Foreskin keratinocyte (primary cell): ENCODE measurements at places on chromosomes 13 and 19.

- no peak for DNase-seq
These were observed 2.9 kb downstream of the DNAJC15 start for GRCh38 chr13:43026262-43026661.

DNA sequence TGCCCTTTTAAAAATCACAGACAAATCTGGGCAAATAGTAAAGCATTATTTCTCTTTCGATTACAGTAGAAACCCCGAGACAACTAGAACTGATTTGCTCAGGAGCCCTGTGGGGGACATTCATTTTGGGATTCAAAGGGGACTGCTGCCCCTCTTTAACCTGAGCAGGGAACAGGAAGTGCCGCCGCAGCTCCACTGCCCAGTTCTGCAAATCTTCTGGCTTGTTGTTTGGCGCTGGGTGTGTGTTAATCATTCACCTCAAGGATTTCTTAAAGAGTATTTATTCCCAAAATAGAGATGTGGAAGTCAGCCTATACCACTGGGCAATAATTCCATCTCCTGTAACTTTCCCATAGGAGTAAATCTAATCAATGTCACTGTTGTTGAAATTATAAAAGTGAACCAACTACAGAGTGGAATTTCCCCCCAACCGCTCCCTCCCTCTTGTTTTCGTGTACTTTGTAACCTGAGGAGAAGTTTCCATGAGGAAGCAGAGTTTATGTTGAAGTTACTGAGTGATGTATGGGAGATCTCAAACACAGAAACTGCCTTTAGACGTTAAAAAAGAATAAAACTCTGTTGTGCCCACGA lies 515.8 kb downstream of the KLF12 start:
- no peak for DNase-seq

DNA sequence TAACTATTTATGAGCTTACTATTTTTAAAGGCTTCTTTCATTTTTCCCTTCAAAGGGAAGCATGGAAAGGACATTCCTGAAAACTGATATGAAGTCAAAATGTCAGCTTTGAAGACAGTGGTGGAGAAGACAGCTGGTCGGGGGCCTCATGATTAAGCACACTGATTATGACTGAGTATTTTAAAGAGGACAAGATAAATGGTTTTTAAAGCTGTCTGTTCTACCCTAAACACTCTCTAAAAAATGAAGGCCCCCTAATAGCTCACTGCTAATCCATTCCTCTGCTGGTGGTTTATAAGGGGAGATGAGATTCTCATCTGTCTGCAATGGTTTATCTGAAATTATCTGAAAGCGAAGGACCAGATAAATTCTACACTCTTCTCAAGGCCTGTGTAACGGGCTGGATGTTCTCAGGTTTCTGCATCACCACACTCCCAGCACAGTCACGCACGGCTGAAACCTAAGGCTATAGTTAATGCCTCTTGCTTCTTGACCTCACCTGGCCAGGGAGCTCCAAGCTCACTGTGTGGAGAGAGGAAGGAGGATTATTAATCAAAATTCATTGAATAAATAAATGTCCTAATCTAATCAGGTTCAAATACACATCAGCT lies 86.9 kb upstream of the DOCK9 start:
- DNase-seq = no peak

- peak; percentile 11 for DNase-seq
These were observed 121.6 kb downstream of the COG6 start for GRCh38 chr13:39777021-39777420.

DNA sequence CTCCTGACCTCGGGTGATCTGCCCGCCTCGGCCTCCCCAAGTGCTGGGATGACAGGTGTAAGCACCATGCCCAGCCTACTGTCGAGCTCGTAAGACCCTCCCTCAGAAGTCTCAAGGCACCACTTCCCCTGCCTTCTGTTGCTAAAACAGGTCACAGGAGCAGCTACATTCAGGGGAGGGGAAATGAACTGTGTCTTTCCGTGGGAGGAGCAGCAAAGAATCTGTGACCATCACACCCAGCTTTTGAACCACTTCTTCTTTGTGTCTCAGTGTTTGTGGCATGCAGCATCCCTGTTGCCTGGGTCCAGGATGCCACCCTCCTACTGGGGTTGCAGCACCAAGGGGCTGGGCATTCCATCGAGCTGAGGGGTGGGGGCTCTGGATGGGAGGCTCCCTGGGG lies 7.7 kb upstream of the CSNK1G2 start:
- no peak for DNase-seq

DNA sequence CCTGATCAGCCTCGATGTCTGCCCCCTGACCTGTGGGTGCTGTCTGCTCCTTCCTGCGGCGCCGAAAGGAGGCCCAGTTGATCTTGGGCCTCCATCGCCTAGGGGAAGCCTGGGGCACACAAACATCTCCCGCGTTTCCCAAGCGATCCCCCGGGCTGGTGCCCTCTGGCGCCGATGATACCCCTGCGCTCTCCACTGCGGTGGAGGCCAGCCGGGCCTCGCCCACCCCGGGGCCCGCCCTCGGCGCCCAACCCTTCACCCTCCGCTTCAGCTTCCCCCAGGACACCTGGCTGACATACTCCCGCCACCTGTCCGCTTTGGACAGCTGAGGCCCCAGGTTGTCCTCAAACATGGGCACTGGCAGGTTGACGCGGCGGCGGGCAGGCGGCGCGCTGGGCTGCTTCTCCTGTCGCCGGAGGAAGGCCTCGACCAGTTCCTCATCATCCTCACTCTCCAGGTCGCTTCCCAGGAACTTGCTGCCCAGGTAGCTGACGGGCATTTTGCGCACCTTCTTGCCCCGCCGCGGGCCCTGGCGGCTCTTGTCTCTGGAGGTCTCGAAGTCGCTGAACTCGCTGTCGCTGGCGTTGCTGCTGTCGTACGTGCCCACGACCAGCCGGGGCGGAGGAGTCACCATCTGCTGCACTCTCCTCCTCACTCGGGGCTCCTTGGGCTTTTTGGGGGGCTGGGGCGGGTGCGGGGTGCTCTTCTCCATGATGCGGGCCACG lies 1.3 kb downstream of the CCDC8 start:
- DNase-seq = no peak

GRCh38 chr13:45696610-45697226 lies 5.4 kb upstream of the CBY2 start:
- DNase-seq = no peak

DNA sequence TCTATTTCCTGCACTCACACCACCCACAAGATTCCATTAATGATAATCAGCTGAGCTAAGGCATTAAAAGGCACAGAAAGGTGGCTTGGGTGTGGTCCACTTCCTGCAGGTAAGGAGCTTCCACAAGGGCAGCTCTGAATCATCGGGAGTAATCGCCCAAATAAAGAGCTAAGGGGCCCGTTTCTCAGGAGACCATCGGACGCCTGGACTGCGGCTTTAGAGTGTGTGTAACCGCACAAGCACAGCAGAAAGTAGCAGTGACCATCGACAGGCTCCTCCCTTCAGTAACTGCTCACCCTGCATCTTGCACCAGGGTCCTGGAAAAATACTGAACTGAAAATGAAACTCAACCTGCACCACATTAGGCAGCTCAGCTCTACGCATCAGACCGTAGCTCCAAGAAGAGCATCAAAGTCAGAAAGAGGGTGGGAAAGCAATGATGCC lies 6.0 kb downstream of the STK24 start:
- peak; percentile 85 for DNase-seq

GRCh38 chr13:113924184-113924901 lies 49.5 kb downstream of the C13orf46 start:
- no peak for DNase-seq

DNA sequence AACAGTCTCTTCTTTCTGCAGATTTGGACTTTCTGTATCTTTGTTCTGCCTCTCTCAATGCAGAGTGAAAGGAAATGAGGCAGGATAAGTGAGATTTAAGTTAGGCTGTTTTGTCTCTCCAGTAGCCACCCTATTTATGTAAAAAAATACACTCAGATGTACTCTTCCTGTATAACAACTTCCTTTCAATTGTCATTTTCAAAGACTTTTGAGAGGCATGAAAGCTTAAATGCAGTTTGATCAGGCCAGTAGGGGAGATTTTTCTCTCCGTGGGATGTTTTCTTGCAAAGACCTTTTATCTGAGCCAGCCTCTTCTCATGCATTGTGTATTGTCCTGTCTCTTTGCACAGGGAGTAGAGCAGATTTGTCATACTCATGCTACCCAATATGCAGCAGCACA lies 166.8 kb downstream of the SLITRK5 start:
- DNase-seq = no peak

- no peak for DNase-seq
These were observed 5.3 kb downstream of the PTBP1 start for GRCh38 chr19:802498-803098.

GRCh38 chr19:56834564-56835375 lies 5.8 kb downstream of the PEG3 start:
- no peak for DNase-seq

DNA sequence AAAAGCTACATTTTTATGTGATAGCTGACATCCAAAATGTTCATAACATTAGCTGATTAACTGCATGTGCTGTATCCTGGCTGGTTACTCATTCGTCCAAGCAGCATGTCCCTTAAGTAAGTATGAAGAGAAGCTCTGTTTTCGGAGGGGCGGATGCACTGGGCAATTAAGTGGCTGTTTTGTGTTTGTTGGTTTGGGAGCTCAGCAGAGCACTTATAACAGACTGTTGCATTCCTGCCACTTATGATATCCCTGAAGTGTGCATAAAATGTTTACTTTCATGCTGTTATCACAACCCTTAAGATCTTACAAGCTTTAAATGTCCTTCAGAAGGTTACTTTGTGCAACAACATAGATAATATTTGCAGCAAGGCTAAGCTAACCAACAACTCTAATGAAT lies 264.1 kb downstream of the NALCN start:
- no peak for DNase-seq

DNA sequence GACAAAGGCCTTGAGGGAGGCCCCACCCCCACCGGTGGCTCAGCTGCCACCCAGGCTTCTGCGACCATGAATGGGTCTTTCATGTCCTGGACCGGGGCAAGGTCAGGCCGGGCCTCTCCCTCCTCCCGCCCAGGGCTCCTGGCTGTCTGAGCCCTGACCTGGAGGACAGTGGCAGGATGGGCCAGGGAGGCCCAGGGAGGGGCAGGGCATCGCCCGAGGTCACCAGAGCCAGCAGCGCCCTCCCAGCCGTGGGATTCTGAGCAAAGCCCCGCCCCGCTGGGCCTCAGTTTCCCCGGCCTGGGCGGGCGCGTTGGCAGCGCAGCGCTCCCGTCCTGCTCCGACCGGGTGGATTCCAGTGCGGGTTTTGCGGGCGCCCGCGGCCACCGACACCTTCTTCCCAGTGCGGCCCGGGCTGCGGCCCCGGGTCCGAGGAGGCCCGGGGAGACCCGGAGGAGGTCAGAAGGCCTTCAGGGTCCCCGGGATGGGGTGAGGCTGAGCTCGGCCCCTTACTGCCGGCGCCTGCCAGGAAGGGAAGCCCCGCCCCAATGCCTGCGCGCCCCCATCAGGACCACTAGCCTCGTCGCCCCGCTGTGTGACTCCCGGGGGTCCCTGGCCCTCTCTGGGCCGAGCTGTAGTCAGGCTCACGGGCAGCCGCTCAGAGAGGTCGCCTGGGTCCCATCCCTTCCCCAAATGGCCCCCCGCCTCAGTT lies 24.6 kb upstream of the SEMA6B start:
- peak; percentile 36 for DNase-seq

DNA sequence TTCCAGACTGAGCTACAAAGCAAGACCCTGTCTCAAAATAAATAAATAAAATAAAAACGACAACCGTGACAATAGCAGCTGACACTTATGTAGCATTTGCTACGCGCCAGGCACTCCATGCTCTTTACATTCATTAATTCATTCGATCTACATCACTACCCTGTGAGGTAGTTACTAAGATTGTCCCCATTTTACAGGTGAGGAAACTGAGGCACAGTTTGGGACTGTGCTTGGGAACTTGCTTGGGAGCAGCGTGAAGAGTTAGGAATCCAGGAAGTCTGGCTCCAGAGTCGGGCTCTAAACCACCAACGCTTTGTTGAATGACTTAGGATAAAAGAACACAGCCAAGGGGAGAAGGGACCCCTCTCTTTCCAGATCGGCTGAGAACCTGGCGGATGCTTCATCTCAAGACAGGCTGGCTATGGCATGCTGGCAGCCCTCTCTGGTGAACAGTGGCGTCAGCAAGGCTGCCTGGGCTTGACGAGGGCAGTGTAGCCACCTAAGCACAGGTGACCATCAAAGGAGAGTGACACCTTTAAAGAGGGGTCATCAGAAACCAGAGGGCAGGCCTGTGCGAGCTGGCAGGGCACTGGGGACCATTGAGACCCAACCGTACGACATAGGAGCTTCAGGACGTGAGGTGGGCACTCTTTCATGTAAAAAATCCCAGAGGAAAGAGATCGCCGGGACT lies 591 bp downstream of the DOHH start:
- no peak for DNase-seq

- no peak for DNase-seq
These were observed 123.0 kb downstream of the KDM4B start for GRCh38 chr19:5091684-5092480.

GRCh38 chr19:50554212-50554611 lies 14.0 kb downstream of the LRRC4B start:
- DNase-seq = no peak

GRCh38 chr13:49457221-49457620 lies 13.1 kb downstream of the SETDB2 start:
- no peak for DNase-seq

DNA sequence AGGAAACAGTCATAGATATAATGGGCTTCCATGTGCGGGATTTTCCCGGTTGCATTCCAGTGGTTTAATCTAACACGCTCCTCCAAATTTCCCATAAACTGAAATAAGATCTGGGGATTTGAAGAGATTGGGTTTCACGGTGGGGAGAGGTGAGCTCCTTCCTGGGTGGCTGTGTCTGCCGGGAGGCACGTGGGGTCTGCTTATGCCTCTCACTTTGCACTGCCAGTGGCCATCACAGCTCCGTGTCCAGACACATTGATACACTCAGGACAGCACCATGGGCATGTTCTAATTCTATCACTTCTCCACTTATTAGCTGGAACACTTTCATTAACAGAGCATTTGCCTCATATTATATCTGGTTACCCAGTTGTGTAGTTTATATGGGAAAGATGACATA lies 73.4 kb downstream of the SOX1 start:
- DNase-seq = no peak

GRCh38 chr19:23823952-23824389 lies 65.3 kb upstream of the ZNF681 start:
- DNase-seq = no peak

DNA sequence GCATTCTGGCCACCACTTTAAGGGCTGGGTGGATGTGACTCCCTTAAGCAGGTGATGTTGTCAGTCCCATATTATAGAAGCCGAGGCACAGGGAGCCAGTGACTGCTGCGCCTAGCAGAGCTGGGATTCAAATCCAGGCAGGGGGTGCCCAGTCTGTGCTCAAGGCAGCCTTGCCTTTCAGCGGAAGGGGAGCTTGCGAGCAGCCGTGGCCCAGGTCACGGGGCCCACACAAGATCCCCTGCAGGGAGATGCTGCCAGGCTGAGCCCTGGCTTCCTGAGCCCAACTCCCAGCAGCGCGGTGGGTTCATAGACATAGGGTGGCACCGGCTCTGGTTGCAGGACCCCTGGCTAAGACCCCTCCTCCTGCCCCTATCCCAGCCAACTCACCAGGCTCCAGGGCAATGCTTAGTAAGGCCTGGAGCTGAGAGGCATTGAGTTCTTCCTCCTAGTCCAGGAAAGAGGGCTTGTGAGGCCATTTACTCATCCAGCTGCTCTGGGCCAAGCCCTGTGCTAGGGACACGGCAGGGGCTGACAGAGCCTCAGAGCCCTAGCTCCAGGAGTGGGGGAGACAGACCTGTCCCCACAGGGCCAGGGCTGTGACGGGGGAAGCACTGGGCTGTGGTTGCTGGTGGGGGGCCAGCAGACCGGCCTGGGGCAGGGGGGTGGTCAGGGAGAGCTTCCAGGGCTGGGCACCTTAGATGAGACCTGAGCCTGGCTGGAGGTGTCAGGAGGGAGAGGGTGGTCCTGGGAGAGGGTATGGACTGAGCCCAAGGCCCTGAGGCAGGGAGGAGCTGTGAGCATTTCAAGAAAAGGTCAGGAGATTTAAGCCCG lies 9.6 kb downstream of the CAPN12 start:
- DNase-seq = no peak
